ENCODE measurements at places on chromosomes 16 and 17.
A peak's percentile ranks its signal among the peaks of the same experiment; 100 is the strongest.

GRCh38 chr17:77304746-77305473, 164.1 kb downstream of the SEC14L1 start:
- DNase-seq: no peak

DNA sequence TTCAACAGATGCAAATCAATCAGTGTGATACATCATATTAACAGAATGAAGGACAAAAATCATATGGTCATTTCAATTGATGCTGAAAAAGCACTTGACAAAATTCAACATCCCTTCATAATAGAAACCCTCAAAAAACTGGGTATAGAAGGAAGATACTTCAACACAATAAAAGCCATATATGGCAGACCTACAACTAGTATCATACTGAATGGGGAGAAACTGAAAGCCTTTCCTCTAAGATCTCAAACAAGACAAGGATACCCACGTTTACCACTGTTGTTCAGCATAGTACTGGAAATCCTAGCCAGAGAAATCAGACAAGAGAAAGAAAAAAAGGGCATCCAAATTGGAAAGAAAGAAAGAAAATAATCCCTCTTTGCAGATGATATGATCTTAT, 47.1 kb upstream of the NACA2 start:
- DNase-seq: no peak

DNA sequence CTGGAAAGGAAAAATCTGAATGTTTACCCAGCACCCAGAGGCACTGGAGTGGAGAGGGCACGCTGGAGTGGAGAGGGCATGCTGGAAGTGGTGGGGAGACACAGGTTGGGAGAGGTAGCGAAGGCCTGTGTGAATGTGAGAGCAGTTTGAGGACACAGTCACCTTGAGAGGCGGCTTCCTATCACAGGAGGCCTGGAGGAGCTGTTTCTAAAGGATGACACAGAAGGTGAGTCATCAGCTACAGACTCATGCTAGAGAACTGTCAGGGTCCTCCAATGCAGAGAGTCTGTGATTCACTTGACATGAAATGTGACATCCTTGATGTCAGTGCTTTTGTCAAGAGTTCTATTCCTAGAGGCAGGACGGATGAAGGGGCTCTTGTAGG, 13.8 kb downstream of the CTRL start:
- DNase-seq: no peak

GRCh38 chr17:67615011-67615561, 102.7 kb upstream of the NOL11 start:
- no peak for DNase-seq

GRCh38 chr16:70749681-70750601, 51.0 kb downstream of the VAC14 start:
- DNase-seq: no peak

- DNase-seq: no peak
These were observed 16.6 kb downstream of the SMYD4 start for GRCh38 chr17:1813088-1813487.

DNA sequence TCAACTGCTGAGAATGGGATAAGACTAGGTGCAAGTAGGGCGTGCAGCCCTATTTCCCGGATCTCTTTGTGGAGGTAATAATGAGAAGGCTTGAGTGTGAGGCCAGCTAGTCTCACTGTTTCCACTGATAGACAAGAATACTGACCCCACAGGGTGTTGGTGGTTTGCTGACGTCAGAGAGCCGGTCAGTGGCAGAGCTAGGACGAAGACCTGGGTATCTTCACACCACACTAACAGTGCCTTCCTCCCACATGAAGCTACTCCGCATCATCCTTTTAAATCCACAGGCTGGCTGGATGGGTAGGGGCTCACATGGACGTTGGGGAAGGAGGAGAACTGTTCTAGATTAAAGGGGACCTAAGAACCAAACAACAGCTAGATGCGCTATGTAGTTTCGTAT, 68.0 kb downstream of the ZFHX3 start:
- DNase-seq: no peak

GRCh38 chr16:87637357-87637756, 35.0 kb downstream of the JPH3 start:
- no peak for DNase-seq

DNA sequence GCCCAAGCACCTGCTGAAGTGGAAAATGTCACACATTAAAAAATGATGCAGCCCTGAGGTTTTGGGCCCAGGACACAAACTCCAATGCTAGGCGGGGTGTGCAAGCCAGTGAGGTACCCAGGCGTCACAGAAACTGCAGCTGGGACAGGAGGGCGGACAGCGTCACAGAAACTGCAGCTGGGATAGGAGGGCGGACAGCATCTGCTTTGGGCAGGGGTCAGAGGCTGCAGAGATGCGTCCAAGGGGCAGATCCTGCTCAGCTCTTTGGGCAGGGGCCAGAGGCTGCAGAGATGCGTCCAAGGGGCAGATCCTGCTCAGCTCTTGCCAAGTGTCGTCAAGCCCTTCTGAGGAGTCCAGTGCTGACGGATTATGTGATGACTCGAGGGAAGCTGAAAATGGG, 43.9 kb upstream of the RCVRN start:
- no peak for DNase-seq

DNA sequence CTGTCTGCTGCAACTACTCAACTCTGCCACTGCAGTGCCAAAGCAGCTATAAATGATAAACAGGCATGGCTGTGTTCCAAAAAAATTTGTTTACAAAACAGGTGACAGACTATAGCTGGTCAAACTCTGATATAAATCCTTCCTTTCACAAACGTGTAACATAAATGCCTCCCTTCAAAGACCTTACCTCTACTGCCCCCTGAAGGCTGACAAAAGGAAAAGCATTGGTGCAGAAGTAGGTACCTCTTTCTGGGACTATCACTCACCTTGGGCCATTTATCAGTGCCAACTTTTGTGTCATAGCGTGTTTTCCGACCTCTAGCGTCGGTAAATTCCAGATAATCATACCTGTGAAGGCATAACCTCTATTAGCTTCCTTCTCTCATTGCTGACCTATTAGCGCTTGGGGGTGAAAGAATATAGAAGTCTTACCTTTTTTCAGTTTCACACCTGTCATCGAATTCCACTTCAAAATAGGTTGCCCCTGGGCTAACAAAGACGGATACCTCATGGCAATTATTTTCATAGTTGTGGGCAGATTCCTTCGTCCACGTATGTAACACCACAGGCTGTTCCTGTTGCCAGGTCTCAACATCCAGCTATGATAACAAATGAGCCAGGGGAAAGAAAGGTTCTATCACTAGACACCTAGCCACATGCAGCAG, 67.9 kb downstream of the ZZEF1 start:
- no peak for DNase-seq

GRCh38 chr16:47028767-47029377, 55.4 kb upstream of the DNAJA2 start:
- no peak for DNase-seq

DNA sequence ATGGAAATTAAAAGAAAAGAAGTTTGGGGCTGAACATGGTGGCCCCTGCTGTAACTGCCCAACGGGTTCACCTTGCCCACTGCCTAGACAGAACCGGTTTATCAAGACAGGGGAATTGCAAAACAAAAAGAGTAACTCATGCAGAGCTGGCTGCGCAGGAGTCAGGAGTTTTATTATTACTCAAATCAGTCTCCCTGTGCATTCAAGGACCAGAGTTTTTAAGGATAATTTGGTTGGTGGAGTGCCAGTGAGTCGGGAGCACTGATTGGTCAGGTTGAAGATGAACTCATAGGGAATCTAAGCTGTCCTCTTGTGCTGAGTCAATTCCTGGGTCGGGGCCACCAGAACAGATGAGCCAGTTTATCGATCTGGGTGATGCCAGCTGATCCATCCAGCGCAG, 4.4 kb upstream of the SCPEP1 start:
- DNase-seq: no peak

DNA sequence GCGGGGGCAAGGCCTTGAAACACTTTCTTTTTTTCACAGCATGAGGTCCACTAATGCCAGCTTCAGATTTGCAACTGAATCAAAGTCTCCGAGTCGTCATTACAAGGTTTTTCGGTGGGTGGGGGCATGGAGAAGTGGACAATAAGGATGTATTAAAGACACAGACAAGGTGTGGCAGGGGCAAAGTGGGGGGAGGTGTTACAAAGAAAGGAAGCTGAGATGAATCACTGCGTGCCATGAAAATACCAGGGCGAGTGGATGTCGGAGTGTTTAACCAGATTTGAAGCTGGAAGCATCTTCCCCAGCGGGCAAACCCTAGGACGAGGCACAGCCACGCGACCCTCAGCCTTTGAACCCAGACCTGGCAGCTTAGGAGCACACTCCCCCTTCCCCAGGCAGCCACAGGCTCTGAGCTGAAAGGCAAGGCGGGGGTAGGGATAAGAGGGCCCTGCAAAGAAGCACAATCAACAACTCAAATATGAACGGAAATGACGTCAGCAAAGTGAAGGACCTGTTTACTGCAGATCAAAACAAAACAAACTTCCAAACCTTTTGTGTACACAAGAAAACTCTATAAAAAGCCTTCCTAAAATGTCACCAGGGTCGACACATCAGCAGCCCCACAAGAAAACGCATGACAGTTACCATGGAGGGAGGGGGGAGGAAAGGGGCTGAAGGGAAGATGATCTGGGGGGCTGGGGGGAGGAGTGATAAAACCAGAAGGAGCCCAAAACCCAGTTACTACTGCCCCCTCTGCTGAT, 5.6 kb upstream of the ZFHX3 start:
- DNase-seq: no peak

GRCh38 chr17:7392696-7393612, 1.4 kb downstream of the PLSCR3 start:
- no peak for DNase-seq

- no peak for DNase-seq
These were observed 132.2 kb upstream of the NACA2 start for GRCh38 chr17:61723183-61723582.

- DNase-seq: no peak
These were observed 45.2 kb downstream of the RNF112 start for GRCh38 chr17:19456016-19456927.

DNA sequence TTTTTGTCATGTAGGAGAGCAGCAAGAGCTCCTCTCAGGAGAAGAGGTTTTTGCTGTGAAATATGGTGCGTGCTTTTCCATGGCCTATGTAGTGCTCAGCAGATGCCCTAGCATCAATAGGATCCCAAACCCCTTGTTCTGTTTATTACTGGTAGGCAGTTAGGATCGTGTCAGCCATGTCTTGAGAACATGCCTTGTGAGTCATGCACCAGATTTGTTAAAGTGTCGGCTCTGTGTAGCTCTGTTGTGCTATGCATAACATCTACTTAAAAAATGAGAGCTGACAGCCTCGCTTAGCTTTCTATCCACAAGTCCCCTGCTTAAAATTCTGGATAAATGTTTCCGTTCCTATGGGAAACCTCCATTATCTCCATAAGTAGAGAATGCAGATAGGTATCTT, 4.4 kb upstream of the EIF4A3 start:
- no peak for DNase-seq

DNA sequence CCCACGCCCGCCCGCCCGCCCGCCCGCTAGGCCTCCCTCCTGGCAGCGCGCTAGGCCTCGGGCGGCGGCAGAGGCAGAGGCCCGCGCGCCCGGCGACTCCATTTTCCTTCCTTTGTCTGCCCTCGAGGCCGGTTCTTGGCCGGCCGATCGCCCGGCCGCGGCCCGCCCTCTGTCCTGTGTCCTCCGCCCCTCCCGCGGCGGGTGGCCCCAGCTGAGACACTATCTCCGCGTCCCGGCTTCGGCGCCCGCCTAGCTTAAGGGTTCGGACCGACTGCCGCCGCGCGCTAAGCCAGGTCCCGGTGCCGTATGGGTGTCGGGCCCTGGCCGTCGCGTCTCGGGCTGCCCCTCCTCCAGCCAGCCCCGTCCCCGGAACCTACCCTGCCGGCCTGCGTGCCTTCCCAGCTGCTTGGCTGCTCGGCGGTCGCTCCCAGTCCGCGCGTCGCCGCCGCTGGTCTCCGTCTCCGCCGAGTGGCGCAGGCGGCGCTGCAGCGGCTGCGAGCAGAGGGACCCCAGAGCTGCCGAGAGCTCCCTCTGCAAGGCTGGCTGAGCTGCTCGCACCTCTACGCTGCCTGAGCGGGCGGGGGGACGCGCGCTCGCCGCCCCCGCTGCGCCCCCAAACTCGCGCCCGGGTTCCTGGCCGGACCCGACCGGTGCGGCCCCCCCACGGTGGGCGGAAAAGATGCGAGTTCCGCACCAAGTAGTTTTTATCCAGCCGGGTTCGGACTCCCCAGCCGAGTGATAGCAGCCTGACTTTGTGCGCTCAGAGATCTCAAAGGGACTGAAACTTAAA, 787 bp downstream of the CTCF start:
- peak; percentile 27 for DNase-seq

DNA sequence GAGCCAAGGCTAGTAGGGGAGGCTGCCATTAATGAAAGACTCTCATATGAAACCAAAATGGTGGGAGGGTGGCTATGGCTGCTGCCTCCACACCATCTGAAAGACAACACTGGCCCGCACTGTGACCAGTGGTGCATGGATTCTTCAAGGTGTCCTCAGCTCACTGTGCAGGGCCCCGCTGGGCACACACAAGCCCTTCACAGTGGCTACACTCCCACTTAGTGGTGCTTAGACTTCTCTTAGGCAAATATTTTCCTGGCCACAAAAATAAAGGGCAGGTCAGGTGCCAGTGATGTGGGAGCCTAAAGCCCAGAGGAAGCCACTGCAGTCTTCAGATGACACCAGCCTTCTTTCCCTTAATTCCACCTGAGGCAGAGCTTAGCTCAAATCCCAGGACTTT, 38.1 kb upstream of the IRX3 start:
- DNase-seq: no peak

- no peak for DNase-seq
These were observed 483.0 kb downstream of the TMEM114 start for GRCh38 chr16:8107296-8107695.

GRCh38 chr17:83050651-83051395, 28.6 kb upstream of the METRNL start:
- no peak for DNase-seq

- no peak for DNase-seq
These were observed 54.0 kb downstream of the CFDP1 start for GRCh38 chr16:75379339-75379738.

DNA sequence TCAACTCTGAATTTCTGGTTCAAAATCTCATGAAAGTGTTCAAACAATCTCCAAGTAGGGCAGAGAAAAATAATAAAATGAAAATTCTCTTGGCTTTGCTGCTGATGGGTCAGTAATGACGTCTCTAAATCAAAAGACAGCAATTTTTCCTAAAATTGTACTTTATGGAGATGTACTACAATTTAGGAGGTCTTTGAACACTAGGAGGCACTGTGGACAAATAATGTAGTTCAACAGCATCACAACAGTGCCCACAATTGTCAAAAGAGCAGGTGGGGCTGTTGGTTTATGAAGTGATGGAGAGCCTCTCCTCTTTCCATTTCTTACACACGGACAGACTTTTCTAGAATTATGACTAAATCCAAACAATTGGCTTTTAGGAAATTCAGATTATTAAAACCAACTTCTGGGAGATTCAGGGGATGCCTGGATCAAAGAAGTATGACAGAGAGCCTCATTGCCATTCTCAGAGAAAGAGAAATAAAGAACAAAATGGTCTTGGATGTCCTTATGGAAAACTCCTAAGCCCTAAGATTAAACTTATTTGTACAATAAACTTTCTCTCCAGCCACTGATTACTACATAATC, 23.8 kb downstream of the EZH1 start:
- DNase-seq: no peak

DNA sequence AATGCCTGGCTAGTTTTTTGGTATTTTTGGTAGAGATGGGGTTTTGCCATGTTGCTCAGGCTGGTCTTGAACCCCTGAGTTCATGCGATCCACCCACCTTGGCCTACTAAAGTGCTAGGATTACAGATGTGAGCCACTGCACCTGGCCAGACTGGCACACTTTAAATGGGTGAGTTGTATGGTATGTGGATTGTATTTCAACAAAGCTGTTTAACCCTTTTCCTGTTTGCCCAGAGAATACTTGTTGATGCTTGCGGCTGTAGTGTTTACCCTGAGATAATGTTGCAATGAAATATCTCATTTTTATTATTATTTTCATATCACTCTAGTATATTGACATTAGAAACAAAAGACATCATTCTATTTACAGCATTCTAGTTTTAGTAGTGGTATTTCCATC, 17.1 kb upstream of the TMEM94 start:
- DNase-seq: no peak

All from activated CD8-positive, alpha-beta memory T cell treated with anti-CD3 and anti-CD28 coated beads for 4 hours (primary cell).